ENCODE measurements at places on chromosomes 12 and 14.
A peak's percentile ranks its signal among the peaks of the same experiment; 100 is the strongest.

DNA sequence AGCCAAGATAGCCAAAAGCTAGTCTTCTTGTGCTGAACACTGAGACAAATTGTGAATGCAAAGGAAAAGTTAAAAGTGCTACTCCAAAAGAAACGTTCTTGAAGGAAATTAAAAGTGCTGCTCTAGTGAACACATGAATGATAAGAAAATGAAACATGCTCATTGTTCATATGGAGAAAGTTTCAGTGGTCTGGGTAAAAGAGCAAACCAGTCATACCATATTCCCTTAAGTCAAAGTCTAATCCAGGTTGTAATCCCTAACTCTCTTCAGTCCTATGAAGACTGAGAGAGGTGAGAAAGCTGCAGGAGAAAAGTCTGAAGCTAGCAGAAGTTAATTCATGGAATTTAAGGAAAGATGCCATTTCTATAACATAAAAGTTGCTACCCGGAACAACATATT, 121.5 kb downstream of the MNAT1 start:
- H3K4me3 ChIP-seq, result no peak overlapping the region
- H3K27me3 ChIP-seq, result no peaks in the 10 kb centered on the region
- no peak for DNase-seq
- H3K36me3 ChIP-seq, result peaks cover 5% of the 10 kb centered on the region
- H3K4me1 ChIP-seq, result no peaks in the 10 kb centered on the region

GRCh38 chr14:101076451-101077198, 173.1 kb upstream of the RTL1 start:
- DNase-seq, result peak; percentile 27
- H3K4me1 ChIP-seq, result no peaks in the 10 kb centered on the region
- H3K4me3 ChIP-seq, result no peak overlapping the region
- no peaks in the 10 kb centered on the region for H3K36me3 ChIP-seq
- no peak overlapping the region for H3K27ac ChIP-seq

- no peaks in the 10 kb centered on the region for H3K27me3 ChIP-seq
- H3K36me3 ChIP-seq, result no peaks in the 10 kb centered on the region
- no peak overlapping the region for H3K4me3 ChIP-seq
- no peak for DNase-seq
- no peak overlapping the region for H3K27ac ChIP-seq
Measured at GRCh38 chr14:39734306-39734705, 302.1 kb upstream of the FBXO33 start.

DNA sequence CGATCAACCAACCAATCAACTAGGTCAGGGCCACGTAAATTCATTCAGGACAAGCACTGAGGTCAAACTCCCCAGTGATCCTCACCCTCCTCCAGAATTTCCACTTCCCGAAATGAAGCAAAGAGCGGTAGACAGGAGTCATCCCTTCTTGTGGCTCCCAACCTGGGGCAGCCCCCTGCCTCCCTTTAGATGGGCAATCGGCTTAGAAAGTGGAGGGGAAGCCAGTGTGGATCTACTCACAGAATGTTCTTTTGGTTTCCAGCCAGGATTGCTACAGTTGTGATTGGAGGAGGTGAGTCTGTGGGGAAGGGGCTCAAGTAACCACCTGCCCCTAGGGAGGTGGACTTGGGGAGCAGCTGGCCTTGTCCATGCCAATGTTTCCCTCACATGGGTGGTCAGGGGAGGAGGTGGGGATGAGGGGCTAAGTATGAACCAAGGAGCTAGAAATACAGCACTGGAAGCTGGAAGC, 4.1 kb downstream of the IFI27 start:
- no peaks in the 10 kb centered on the region for H3K36me3 ChIP-seq
- DNase-seq, result no peak
- no peak overlapping the region for H3K4me3 ChIP-seq
- H3K27me3 ChIP-seq, result no peaks in the 10 kb centered on the region

DNA sequence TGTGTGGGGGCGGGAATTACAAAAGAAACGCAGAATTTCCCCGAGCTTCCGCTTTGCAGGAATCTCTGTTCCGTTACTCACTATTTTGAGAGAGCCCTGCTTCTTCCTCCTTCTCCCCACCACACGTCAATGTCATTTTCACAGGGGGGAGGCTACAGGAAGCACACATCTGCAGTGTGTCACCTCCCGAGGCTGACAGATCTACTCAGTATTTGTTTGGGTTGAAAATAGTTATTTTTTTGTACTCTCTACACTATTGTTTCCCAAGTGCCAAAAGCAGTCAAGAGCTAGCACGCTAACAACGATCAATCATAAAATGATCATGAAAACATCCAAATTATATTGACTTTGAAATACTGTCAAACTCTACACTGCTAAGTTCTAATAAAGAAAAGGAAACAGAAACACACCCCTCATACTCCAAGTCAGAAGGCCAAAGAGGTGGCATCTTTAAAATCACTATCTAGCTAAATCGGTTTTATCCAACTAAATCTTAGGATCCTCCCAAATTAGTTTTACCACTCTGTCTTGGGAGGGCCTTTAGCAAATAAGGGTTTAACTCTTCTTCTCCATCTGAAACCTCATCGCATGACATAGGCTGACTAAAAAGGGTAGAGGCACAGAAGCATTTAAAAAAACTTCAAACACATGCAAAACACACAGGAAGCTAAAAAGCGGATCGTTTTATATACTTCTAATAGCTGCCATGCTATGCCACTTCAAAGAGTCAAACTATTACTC, 51.8 kb downstream of the FOXN3 start:
- peaks cover 15% of the 10 kb centered on the region for H3K4me1 ChIP-seq
- H3K27me3 ChIP-seq, result no peaks in the 10 kb centered on the region
- H3K4me3 ChIP-seq, result no peak overlapping the region
- H3K27ac ChIP-seq, result no peak overlapping the region

DNA sequence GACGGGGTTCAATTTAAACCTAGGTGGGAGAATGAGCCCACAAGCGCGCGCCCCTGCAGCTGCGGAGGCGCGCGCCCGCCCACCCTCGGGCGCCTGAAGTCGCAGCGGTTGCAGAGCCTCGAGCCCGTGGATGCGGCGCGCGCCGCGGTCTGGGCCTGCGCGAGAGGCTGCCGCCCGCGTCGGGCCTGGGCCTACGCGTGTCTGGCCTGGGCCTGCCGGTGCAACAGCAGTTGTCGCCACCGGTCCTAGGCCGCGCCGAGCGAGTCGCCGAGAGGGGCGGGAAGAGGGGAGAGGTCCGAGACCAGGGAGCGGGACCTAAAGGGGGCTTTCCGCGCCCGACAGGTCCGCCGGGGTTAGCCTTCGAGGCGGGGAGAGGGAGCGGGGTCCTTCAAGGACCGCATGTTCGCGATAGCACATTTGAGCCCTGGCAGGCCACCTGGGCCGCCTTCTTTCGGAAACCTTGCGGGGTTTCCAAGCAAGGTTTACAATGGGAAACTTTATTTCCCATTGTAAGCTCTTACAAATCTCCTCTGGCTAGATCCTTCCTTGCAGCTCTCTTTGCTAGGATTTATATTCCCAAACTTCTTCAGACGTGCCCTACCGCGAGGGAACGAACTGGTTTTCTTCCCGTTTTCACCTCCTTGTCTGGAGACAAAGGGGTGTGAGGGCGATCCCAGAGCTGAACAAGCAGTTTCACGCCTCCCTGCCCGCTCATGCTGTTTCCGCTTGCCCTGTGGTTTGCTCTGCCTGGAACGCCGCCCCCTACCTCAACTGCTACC, 6.8 kb downstream of the SIX6 start:
- no peak overlapping the region for H3K4me3 ChIP-seq
- H3K36me3 ChIP-seq, result no peaks in the 10 kb centered on the region
- H3K4me1 ChIP-seq, result peaks cover 22% of the 10 kb centered on the region
- peaks cover 93% of the 10 kb centered on the region for H3K27me3 ChIP-seq

GRCh38 chr12:61523276-61523992, 736.8 kb upstream of the USP15 start:
- no peak overlapping the region for H3K4me3 ChIP-seq
- no peak for DNase-seq
- H3K36me3 ChIP-seq, result no peaks in the 10 kb centered on the region
- no peaks in the 10 kb centered on the region for H3K27me3 ChIP-seq
- H3K27ac ChIP-seq, result no peak overlapping the region
- no peaks in the 10 kb centered on the region for H3K4me1 ChIP-seq

- H3K27me3 ChIP-seq, result no peaks in the 10 kb centered on the region
- H3K4me3 ChIP-seq, result no peak overlapping the region
- no peak for DNase-seq
- peaks cover 18% of the 10 kb centered on the region for H3K4me1 ChIP-seq
Measured at GRCh38 chr14:52399104-52399503, 85.0 kb downstream of the PTGER2 start.

DNA sequence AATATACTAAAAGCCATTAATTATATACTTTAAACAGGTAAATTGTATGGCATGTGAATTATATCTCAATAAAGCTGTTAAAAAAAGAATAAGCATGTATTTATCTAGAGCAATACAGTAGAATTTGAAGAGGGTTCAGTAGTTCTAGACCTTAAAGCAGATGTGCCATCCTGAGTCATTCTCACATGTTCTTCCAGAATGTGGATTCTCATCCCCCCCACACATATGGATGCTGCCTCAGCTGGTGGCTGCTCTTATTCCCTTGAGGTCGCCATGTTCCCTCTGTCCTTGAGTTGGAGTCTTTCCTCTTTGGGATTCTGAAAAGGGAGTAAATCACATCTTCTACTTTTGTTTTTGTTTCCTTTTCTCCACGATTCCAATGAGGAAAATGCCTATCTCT, 321.3 kb downstream of the AEBP2 start:
- DNase-seq, result no peak
- no peaks in the 10 kb centered on the region for H3K36me3 ChIP-seq
- H3K4me1 ChIP-seq, result no peaks in the 10 kb centered on the region
- H3K27me3 ChIP-seq, result no peaks in the 10 kb centered on the region

DNA sequence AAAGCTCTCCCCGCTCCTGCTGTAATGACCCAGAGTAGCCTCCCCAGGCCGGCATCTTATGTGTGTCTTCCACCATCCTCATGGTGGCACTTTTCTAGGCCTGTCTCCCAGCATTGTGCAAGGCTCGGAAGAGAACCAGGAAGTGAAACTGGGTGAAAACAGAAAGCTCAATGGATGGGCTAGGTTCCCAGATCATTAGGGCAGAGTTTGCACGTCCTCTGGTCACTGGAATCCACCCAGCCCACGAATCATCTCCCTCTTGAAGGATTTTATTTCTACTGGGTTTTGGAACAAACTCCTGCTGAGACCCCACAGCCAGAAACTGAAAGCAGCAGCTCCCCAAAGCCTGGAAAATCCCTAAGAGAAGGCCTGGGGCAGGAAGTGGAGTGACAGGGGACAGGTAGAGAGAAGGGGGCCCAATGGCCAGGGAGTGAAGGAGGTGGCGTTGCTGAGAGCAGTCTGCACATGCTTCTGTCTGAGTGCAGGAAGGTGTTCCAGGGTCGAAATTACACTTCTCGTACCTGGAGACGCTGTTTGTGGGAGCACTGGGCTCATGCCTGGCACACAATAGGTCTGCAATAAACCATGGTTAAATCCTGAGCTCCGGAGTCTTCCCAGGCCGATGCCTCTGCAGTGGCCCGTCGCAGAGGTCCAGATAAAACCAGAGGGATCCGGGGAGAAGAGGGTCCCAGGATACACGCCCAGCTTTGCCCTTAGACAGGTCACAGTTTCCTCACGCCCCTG, 15.6 kb downstream of the ACVRL1 start:
- DNase-seq, result no peak
- H3K4me1 ChIP-seq, result peaks cover 42% of the 10 kb centered on the region
- peak overlapping the region; percentile 57 for H3K27ac ChIP-seq
- no peaks in the 10 kb centered on the region for H3K36me3 ChIP-seq

DNA sequence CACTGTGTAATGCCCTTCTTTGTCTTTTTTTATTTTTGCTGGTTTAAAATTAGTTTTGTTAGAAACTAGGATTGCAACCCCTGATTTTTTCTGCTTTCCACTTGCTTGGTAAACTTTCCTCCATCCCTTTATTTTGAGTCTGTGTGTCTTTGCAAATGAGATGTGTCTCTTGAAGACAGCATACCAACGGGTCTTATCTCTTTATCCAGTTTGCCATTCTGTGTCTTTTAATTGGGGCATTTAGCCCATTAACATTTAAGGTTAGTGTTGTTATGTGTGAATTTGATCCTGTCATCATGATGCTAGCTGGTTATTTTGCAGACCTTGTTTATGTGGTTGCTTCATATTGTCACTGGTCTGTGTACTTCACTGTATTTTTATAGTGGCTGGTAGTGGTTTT, 43.5 kb upstream of the LALBA start:
- no peaks in the 10 kb centered on the region for H3K36me3 ChIP-seq
- H3K27me3 ChIP-seq, result peaks cover 3% of the 10 kb centered on the region
- H3K27ac ChIP-seq, result no peak overlapping the region
- H3K4me1 ChIP-seq, result no peaks in the 10 kb centered on the region

- no peaks in the 10 kb centered on the region for H3K27me3 ChIP-seq
- no peaks in the 10 kb centered on the region for H3K36me3 ChIP-seq
- no peak overlapping the region for H3K27ac ChIP-seq
- DNase-seq, result peak; percentile 88
- H3K4me1 ChIP-seq, result no peaks in the 10 kb centered on the region
Measured at GRCh38 chr12:27861428-27862167, 81.6 kb upstream of the MANSC4 start.

DNA sequence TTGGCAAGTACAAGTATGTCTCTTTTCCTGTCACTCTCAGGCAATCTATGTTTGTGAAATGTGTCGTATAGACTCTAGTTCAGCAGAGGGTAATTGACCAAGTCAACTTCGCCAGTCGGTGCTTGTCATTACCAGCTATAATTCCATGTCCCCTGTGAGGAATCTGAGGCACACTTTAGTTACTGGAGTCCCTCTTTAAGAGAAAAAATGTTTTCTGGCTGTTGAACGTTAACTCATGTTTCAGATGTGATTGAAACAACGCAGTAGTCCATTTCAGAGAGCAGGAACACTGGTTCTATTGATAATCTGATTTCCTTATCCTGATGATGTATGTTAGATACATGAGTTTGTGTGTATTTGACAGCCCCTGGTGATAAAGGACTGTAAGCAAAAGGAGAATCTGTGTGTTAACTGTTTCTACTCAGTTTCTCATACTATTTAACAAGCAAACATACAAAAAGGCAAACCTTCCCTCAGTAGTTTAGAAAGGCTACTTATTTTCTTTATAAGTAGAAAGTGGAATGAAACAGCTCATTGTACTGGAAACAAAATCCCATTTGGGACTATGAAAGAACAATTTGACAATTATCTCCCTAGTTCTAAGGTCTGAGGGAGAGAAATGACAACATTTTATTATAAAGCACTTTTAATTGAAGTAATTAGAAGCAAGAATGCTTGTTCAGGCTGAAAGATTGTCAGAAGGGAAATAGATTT, 161.1 kb upstream of the TRHDE start:
- no peak overlapping the region for H3K27ac ChIP-seq
- no peak overlapping the region for H3K4me3 ChIP-seq
- no peaks in the 10 kb centered on the region for H3K27me3 ChIP-seq
- no peak for DNase-seq
- H3K36me3 ChIP-seq, result no peaks in the 10 kb centered on the region

DNA sequence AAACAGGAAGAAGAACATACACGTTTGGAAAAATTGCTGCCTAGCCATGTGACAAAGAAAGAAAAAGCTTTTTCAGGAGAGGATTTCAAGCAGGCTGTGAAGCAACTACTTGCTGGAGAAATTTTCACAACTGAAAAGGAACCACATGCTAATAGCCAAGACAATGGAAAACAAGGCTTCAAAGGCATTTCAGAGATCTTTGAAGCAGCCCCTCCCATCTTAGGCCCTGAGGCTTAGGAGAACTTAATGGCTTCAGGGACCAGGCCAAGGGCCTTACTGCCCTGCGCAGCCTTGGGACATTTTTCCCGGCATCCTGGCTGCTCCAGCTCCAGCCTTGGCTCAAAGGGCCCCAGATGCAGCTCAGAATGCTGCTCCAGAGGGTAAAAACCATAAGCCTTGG, 255.9 kb upstream of the ARID2 start:
- no peaks in the 10 kb centered on the region for H3K4me1 ChIP-seq
- H3K27me3 ChIP-seq, result no peaks in the 10 kb centered on the region
- no peak overlapping the region for H3K27ac ChIP-seq
- no peak overlapping the region for H3K4me3 ChIP-seq
- no peaks in the 10 kb centered on the region for H3K36me3 ChIP-seq

Measured in left lung (tissue), 14 donors.